NCI-H146 (cell line): ENCODE measurements at places on chromosomes 5 and 9.
A peak's percentile ranks its signal among the peaks of the same experiment; 100 is the strongest.

DNA sequence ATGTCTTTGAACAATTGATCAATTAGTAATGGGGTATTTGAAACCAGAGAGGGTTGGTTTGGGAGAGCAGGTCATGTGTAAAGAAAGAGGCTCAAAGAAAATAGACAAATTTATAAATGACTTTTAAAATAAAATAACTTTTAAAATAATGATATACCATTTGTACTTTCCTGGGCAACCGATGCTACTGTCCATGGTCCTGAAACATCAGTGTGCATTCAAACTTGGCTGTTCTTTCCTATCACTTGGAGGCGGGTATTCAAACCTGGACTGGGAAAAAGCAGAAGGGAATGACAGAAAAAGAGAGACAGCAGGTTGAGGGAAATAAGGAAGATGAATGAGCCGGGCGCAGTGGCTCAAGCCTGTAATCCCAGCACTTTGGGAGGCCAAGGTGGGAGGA lies 1446.4 kb upstream of the WWC1 start:
- no peak for DNase-seq

GRCh38 chr5:168172760-168173223 lies 118.7 kb upstream of the WWC1 start:
- no peak for DNase-seq

GRCh38 chr9:4663956-4664355 lies 1.9 kb downstream of the PLPP6 start:
- DNase-seq, result no peak

GRCh38 chr9:86064220-86064619 lies 35.1 kb downstream of the GOLM1 start:
- DNase-seq, result no peak

DNA sequence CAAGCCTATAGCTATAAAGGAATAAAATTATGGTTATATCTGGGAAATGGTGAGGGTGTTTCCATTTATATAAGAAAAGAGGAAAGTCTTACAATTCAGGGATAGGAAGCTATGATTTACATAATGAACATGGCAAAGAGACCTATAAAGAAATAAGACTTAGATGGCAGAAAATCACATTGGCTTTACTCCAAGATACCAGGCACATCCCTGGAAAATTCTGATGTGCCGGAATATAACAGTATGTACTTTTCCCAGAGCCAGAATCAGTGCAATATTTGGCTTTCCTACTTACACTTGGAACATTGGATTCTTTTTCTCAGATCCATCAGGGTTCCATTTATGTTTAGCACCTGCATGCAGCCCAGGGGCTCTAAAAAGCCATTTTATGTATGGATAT lies 357.8 kb downstream of the CETN3 start:
- DNase-seq, result no peak

DNA sequence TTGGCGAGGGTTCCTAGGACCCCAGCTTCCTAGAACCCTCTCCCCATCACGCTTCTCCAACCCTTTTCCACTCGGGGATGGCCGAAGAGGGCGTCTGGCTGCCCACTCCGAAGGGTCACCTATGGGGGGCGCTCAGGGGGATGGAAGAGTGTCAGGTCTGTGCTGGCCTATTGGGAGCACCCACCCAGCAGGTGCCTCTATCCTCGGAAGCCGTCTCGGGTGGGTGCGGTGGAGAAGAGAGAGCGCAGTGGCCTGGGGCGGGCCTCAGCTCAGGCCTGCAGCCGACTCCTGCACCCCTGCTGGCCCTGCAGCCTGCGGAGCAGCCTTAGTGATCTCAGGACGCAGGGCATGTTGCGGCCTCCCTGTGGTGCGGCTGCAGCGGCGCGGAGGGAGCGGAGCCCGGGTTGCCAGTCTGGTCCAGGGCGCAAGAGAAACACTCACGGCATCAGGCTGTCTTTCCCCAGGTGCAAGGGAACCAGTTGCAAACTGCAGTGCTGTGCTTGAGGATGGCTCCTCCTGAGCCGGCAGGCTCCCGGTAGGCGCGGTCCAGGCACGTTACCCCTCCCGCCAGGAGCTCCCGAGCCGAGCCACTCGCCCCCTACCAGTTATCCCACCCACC lies 1.5 kb upstream of the IRX2 start:
- DNase-seq, result no peak

DNA sequence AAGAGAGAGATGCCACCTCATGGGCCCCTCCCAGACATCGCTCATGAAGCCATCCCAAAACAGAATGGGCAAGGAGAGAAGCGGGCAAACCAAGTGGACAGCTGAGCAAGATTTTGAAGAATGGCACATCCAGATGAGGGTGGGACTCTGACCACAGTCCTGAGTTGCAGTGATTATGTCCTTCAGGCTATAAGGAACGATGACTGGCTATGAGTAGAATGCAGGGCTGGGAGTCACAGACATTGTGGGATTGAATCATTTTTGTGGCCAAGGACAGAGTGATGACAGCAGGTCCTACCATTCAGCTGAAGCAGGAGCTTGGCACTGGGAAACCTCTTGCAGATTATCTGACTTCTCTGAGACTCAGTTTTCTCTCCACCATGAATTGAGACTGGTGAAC lies 245.7 kb upstream of the SLC30A5 start:
- no peak for DNase-seq

DNA sequence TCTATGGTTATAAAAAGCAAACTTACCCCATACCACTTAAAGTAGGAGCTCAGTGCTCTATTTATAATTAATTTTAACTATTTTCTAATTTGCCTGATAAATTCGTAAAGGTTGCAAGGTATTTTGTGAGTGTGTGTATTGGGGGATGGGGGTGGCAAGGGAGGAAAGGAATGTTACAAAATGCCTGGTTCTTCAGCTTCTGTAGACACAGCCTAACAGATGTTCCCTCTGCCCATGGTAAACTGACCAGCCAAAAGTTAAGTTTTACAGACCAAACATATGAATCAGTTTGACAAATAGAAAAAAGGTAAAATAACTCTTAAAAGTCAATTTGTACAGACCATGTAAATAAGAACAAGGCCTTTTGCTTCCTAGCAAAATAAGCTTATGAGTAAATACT lies 232.6 kb downstream of the KIAA0825 start:
- no peak for DNase-seq

DNA sequence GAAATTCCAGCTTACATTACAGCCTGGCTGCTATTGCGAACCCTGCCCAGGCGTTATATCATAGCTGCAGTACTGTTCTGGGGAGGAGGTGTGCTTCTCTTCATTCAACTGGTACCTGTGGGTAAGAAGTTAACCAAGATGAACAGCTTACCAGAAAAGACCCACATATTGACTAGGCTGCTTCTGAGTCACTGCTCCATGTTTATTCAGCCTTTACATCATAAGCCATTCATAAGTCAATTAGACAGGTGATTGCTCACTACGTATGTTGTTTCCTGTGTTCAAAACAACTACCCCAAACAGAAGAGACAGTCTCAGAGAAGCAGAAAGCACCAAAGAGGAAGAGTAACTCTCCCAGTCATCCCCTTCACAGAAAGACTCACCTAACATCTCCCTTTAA lies 34.7 kb upstream of the SLC22A5 start:
- peak; percentile 9 for DNase-seq

DNA sequence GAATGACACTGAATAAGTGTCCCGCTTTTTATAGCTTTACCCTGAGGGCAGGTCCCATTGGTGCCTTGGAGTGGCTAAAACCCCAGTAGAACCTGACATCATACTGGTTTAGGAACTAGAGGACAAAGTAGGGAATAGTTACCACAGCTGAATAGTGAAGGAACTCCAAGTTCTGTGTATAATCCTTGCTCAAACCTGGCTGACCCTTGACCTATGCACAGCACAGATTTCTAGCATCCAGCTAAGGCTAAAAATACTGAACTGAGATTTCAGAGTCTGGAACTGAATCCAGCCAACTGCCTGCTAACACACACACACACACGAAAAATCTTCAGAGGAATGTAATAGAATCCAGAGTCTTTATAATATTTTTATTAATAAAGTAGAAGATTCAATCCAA lies 50.8 kb downstream of the C5 start:
- no peak for DNase-seq

GRCh38 chr5:93078082-93079038 lies 502.7 kb downstream of the NR2F1-AS1 start:
- DNase-seq, result peak; percentile 4
